ENCODE measurements at places on chromosomes 5 and 9.

- DNase-seq, result no peak
These were observed 37.1 kb downstream of the DMRT2 start for GRCh38 chr9:1087120-1087881.

- no peak for DNase-seq
These were observed 258.6 kb downstream of the ASTN2 start for GRCh38 chr9:117156144-117156688.

DNA sequence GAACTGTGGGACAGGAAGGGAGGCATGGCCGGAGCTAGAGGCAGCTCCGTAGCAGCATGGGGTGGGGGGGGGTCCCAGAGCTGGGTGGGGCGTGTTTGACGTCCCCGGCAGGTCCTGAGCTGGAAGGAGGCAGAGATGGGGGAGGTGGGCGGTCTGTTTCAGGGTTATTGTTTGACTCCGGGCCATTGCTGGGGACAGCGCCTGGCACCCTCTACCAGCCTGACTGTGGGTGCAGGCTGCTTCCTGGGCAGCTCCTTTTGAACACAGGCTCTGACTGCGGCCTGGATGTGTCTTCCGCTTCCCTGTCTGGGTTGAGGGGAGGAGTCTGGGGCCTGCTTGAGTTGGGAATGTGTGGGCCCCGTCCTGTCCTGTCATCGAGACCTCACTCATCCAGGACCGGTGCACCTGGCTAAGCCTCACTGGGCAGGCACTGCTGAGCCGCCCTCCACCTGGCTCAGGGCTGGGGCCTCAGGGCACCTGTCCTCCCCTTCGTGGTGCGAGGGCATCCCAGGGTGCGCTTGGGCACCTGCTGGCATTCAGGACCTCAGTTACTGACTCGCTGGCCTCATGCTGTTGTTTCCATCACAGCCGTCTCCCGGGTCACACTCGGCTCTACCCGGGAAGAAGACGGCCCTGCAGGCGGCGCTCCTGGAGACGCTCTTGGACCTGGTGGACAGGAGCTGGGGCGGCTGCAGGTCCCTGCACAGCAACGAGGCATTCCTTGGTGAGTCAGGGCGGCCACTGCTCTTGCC is 26.5 kb downstream of the CEP72 start:
- DNase-seq, result no peak

GRCh38 chr5:137304226-137304874 is 194.8 kb downstream of the SPOCK1 start:
- no peak for DNase-seq

GRCh38 chr5:178273665-178274541 is 41.3 kb upstream of the PHYKPL start:
- no peak for DNase-seq

- DNase-seq, result no peak
These were observed 3.8 kb downstream of the RFX3 start for GRCh38 chr9:3521966-3522365.
